ENCODE measurements at places on chromosomes 3 and 15.

DNA sequence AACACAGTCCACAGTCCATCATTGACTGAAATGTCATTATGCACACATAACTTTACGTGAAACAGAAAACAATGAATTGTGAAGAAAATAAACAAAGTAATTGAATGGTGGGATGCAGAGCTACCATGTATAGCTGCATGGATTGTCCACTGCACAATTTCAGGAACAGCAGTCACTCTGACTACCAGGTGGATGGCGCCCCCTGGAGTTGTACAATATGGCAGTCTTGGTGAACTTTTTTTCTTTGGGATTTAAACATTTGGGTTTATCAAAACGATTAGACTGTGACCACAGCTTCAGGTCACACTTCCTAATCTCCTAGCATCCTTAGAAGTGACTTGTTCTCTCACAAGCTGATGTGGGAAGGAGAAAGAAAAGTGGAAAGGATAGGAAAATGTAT, 48.9 kb upstream of the TCF12 start:
- peak; percentile 17 for DNase-seq

DNA sequence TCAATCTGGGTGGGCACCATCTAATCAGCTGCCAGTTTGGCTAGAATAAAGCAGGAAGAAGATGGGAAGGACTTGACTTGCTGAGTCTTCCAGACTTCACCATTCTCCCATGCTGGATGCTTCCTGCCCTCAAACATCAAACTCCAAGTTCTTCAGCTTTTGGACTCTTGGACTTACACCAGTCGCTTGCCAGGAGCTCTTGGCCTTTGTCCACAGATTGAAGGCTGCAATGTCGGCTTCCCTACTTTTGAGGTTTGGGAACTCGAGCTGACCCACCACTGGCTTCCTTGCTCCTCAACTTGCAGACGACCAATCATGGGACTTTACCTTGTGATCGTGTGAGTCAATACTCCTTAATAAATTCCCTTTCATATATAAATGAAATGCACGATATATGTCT, 8.6 kb upstream of the LIPC start:
- no peak for DNase-seq

DNA sequence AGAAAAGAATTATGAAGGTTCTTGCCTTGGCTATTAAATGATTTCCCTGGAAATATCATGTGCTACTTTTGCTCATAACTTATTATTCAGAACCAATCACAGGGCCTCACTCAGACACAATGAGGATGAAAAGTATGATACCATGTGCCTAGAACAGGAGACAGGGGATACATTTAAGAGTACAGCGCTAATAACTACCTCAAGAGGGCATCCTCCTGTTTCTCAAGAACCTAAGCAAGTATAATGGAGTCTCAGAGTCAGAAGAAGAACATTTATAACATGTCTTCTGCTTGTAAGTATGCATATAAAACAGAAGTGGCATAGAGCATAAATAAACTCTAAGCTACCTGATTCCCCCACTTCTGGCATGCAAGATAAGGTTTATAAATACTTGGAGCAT, 125.4 kb upstream of the MME start:
- DNase-seq, result peak; percentile 57

DNA sequence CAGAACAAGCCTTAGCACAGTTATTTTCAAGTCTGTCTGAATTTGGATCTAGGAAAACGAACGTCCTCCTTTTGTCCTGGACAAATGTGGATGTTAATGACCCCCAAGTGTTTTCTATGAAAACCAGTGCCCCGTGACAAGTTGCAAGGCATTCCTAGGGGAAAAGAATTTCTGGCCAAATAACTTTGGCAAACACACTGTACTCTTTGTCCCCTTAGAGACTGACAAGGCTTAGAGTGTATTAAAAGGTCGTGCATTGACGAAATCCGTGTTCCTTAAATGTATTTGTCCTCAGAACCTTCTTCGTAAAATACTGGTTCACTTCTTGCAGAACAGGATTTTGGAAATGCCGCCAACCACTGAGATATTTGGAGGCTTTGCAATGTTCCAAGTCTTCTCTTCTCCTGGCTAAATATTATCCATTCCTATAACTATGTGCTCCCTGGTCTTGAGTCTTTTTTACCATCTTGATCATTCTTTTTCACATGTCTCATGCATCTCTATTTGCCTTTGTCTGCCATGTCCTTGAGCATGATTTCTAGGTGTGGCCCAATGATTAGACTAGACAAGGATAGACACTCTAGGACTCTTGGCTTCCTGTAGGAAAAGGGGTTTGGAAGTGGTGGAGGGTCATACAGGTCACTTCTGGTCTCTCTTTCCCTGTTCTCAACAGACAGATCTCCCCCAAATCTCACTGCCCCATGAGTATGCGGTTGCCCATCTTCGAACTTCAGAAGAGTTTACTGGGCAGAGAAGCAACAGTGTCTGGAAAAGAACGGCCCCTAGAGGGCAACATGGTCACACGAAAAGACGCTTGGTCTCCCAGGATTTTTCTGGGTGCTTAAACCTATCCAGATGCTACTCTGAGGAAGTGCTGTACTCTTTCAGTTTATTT, 117.5 kb downstream of the EDEM1 start:
- DNase-seq, result peak; percentile 71

GRCh38 chr15:81959196-81959595, 86.6 kb downstream of the MEX3B start:
- DNase-seq, result no peak

DNA sequence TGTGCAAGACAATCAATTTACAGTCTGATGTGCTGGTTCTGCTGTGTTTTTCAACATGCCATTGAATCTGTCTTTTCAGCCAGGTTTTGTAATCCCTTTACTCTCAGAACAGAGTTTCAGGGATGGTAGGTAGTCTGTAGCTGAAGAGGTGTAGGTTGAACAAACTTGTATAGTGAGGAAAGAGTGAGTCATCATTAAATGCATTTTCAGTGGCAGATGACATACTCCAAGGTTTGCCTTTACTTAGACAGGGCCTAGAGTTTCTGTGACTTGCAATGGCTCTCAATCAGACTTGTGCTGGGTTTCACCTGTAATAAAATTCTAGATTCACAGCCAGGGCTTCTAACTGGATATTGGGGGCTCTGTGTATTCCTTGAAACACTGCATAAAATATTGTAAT, 94.6 kb downstream of the CYP19A1 start:
- no peak for DNase-seq

DNA sequence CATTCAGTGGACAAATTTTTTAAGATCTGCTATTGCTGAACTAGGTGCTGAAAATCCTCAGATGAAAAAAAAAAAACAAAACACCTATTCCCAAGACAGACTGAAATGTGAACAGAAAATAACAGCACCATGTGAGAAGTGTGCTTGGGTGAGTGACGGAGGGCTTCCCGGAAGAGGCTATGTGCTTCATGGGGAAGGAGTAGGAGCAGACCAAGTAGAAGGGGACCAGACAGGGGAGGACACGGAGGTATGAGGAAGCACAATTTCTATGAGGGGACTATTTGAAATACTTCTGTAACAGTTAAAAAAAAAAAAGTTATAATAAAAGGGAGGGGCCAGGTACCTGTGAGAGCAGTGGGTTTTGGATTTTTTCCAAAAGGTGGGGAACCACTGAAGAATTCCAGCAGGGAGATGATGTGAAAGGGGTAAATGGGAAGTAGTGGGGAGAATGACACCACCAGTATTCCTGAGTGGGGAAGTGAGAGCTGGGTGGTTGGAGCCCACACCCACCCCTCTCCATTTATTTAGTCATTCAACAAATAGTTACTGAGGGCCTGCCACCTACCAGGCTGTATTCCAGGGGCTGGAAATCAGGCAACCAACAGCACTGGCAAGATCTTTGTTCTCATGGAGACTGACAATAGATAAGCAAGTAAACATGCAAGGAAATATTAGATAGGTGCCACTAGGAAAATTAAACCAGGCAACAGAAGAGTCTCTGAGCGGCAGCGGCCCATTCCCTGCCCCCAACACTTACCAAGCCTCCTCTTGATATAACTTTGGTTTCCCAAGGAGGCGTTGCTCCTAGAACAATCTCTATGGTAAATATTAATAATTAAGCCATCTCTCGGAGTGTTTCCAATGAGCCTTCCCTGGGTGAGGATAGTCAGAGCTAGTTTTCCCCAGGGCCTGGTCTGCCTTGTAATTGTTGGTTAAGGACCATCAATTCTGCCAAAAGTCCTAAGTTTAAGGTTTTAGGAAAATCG, 3.8 kb upstream of the USP3 start:
- DNase-seq, result no peak

GRCh38 chr15:38562278-38562677, 2.3 kb downstream of the RASGRP1 start:
- no peak for DNase-seq

GRCh38 chr3:88725440-88726165, 381.8 kb upstream of the EPHA3 start:
- no peak for DNase-seq

- DNase-seq, result no peak
Observed at GRCh38 chr3:37129871-37130270, 44.5 kb downstream of the LRRFIP2 start.

DNA sequence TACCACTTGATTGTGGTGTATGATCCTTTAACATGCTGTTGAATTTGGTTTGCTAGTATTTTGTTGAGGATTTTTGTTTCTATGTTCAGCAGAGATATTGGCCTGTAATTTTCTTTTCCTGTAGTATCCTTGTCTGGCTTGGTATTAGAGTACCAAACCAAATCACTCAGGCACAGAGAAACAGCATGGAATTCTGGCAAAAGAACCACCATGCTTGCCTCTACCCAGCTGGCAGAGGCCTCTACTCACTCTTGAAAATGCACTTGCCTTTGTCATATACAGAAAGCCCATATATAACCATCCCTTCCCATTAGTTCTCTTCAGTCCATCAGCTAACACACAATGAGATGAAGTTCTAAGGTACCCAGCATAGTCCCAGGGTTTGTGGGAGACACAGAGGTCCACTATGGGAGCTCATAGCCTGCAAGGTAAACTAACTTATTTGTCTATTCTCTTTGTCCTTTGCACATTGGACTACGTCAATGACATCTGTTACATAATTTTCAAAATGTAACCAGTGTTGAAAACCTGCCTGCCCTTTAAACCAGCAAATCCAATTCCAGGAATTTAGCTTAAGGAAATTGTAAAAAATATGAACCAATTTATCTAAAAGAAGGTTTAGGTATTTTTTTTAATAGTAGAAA, 82.1 kb upstream of the POMGNT2 start:
- DNase-seq, result no peak

DNA sequence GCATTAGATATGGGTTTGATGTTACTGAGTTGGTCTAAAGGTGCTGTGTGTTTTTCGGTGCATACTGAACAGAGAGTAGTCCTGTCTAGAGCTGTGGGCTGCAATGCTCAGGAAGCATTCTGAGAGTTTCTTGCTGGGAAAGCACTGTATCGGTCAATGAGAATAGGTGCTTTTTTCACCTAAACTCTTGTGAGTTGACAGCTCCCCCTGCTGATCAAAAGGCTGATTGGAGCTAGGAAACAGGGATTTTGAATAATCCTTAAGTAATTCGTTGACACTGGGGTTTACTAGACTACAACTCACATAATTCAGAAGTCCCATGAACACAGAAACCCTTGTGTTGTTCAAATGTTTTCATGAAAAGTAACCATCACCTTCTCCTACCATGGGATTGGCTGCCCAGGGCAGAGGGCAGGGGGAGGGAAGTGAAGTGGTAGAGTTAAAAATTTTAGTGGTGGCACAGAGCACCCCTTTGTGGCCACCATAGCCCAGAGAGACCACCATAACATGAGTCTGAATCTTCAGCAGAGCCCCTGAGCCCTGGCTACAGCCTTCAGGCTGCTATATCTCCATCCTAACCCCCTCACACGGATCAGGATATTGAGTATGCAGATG, 13.0 kb upstream of the MANF start:
- peak; percentile 81 for DNase-seq

DNA sequence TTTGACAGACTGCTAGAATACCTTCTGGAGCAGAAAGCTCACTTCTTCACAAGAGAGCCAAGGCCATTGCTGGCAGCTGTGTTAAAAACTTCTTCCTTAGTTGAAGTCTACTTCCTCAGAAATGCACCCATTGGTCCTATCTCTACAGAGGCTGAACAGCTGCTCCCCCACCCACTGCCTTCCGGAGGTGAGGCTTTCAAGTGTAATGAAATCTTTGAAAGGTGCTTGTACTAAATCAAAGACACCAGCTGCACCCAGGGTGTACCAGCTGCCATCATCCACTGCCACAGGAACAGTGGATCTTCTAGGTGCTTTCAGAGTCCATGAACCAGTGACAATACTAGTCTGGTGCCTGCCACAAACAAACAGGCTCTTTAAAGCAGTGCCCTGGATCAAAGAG, 26.4 kb upstream of the HERC1 start:
- DNase-seq, result no peak

DNA sequence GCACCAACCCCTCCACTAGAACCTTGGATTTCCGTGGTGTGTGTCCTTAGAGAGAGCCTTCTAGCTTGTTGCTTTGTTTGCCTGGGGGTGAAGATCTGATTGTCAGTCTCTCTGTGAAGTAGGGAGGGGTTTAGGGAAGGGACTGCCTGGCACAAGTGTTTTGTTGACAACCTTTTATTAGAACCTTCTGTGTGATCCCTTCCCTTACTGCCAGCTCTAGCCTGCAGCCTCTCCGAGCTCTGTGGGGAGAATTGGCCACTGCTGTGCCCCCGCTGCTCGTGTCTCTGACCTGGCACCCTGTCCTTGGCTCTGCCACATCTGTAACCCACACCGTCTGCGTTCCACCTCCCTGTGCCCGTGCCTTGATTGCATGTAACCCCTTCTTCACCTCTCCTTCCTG, 30.9 kb upstream of the PCSK6 start:
- no peak for DNase-seq

GRCh38 chr3:13470894-13471574, 9.1 kb upstream of the HDAC11 start:
- no peak for DNase-seq

GRCh38 chr3:178405531-178405930, 130.7 kb upstream of the KCNMB2 start:
- no peak for DNase-seq

DNA sequence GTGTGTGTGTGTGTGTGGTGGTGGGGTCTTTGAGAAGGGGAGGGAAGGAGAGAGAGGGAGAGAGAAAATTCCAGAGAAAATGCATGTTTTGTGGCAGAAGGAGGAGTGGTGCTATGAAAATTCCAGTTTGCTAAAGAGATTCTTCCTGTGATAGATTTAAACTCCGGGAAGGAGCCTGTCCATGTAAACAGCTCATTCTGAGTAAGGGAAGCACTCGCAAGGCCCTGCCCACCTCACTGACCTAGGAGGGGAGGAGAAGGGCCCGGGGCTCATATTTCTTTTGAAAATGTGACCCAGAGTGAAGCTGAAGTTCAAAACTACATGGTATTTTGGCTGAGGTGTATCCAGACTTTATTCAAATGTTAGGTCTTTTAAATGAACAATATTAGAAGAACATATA, 41.3 kb downstream of the ADAMTSL3 start:
- DNase-seq, result no peak
